Epithelial cell of proximal tubule (primary cell): ENCODE measurements at places on chromosomes 13 and 19. TPM values are rescaled to one million over a fixed set of nuclear protein-coding genes. Genes with fewer than 3 reads are reported as not detected.

- DNase-seq, result no peak
These were observed 28.0 kb downstream of the UPF1 start for GRCh38 chr19:18859676-18860301.

- DNase-seq, result no peak
These were observed 19.0 kb downstream of the MRPS12 start for GRCh38 chr19:38949580-38950367.

GRCh38 chr19:55226273-55226672, 2.3 kb downstream of the TMEM86B start:
- no peak for DNase-seq

DNA sequence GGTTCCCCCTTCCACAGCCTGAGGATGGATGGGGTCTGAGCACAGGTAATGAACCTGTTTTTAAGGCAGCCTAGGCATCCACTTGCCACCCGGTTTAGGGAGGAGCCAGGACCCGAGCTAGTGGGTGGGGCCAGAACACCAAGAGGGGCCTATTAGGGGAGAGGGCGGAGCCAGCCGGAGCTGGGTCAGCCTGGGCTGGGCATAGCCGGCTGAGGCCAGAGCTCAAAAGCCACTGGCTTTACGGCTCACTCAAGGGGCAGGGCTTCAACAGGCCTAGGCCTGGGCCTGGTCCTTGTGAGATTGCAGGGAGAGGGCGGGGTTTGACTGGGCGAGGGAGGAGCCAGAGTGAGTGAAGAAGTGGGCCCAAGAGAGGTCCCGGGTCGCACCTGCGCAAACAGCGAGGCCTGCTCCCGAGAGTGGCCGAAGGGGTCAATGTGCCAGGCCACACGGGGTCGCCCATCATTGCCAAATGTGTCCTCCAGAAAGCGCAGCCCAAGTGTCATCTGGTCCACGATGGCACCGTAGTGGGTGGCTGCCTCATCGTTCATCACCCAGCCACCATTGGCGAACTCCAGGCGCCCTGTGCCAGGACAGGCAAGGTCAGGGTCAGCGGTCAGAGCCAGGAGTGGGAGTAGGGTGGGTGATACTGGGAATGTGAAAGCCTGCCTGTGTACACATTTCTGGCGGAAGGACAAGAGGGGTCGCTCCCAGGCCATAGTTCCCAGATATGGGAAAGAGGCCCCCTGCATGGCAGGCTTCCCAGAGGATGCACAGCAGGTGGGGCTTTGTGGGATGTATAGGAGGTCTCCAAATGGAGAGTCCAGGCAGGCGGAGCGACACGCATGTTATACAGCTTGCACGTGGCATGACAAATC, 1.9 kb downstream of the MAN2B1 start:
- no peak for DNase-seq

- DNase-seq, result no peak
These were observed 68.4 kb downstream of the F2RL3 start for GRCh38 chr19:16957151-16957701.

GRCh38 chr19:7213628-7214323, 80.4 kb downstream of the INSR start:
- no peak for DNase-seq

DNA sequence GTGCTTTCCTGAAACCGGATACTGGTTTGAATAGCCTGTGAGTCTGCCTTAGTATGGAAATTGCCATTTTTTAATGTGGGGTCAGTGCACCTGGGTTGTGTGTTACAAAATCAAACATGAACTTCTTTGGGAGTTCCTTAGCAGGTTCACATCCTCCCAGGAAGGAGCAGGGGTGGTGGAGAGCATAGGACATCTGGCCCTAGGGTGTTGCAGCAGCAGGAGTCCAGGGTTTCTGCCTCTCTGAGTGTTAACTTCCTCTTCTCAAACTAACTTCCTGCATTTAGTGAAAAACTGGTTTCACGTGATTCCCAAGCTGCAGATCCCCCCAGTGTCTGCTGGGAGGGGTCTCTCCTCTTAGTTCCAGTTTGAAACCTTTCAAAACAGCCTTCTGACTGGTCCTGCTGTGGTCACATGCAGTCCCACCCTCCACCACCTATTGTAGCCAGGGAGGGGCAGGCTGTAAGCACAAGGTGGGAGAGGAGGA, 7.2 kb downstream of the RNASEH2B start:
- no peak for DNase-seq

GRCh38 chr13:30671271-30671815, 53.6 kb downstream of the USPL1 start:
- no peak for DNase-seq

- DNase-seq, result no peak
These were observed 3.7 kb downstream of the NAPA start for GRCh38 chr19:47511128-47511517.

DNA sequence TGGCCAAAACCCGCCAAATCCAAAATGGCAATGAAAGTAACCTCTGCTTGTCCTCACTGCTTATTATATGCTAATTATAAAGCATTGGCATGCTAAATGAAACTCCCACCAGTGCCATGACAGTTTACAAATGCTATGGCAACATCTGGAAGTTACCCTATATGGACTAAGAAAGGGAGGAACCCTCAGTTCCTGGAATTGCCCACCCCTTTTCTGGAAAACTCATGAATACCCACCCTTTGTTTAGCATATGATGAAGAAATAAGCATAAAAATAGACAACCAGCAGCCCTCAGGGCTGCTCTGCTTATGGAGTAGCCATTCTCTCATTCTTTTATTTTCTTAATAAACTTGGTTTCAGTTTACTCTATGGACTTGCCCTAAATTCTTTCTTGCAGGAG, 269.8 kb downstream of the OLFM4 start:
- no peak for DNase-seq

- no peak for DNase-seq
These were observed 12.0 kb upstream of the GAS6 start for GRCh38 chr13:113875837-113876281.

GRCh38 chr19:31279436-31279765, 69.8 kb downstream of the TSHZ3 start:
- DNase-seq, result no peak

DNA sequence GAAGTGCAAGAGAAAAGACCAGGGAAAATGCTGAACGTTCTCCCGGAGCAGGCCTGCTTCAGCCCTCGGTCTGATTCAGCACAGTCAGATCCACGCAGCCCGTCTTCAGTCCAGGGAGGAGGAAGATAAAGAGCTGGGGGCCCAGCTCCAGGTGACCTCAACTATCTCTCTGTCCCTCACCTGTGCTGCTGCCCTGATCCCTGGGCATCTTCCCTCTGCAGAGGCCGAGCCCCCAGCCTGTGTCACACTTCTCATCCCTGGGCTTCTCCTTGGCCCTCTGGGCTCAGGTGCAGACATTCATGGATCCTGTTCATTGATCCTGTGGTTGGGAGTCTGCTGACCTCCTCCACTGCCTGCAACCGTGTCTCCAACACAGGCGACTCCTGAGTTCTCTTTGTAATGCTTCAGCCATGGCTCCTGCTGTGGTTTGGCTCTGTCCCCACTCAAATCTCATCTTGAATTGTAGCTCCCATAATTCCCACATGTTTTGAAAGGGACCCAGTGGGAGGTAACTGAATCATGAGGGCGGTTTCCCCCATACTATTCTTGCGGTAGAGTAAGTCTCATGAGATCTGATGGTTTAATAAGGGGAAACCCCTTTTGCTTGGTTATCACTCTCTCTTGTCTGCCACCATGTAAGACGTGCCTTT, 27.9 kb downstream of the COL4A2 start:
- no peak for DNase-seq

DNA sequence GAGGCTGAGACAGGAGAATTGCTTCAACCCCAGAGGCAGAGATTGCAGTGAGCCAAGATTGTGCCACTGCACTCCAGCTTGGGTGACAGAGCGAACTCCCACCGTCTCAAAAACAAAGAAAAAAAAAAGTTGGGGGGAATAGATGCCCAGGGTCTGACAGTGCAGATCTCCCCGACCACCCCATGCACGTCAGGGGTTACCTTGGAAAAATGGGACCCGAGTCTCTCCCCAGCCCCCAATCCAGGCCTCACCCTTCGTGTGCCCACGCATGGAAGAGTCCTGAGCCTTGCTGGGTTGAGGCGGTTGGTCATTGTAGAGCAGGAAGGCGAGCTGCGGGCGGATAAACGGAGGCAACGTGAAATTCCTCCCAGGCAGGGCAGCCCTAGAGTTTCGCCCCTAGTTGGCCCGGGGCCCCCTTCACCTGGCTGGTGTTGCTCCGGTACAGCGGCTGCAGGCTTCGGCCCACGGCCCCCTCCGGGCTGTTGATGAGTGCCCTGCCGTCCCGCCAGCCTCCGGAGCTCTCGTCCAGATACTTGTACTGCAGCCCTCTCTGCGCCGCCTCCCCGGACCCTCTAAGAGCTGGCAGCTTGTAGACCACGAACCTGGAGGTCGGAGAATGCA, 588 bp downstream of the DNASE2 start:
- DNase-seq, result no peak

DNA sequence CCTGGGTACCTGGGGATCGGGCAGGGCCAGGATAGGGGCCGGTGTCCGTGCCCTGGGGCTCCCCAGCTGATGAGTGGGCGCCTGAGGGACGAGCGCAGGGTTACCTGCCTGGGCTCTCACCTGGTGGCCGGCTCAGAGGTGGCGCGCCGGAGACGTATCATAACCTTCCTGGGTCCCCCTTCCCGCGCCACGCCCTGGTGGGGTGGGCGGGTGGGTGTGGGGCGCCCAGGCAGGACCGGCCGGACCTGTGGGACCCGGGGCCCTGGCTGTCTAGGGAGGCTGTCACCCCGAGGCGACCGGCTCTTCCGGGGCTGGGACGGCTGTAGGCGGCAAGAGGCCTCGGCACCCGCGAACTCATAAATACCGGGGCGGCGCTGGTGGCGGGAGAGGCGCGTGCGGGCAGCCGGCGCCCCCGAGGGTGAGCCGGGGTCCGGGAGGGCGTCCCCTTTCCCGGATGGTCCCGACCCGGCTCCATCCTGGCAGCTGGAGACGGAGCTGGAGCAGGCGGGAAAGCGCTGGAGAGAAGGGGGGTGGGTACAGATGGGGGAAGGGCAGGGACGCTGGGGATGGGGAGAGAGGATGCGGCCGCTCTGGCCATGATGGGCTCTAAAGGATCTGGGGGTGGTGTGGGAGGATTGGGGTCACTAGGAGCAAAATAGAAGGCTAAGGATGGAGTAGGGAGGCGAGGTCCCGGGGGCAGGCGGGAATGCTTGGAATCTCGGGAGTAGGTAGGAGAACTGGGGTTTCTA, at the start of gene ACP7:
ACP7 (plus strand) TSS at position 386 of the 749 bp plus-strand sequence. CDS start 902 bp downstream, outside the sequence.
- DNase-seq, result no peak

PRR20D gene
- not detected in 2 replicates for total RNA-seq

ABHD13 gene
- 4.8 and 8.2 TPM in 2 replicates for total RNA-seq

ABHD8 gene
- 10.3 and 20.9 TPM in 2 replicates for total RNA-seq

CALR3 gene
- not detected in 2 replicates for total RNA-seq

PPM1N gene
- total RNA-seq, result 0.17 TPM in 1 of 2 replicates, not detected in the other

OR7D2 gene
- under 0.01 and 0.12 TPM in 2 replicates for total RNA-seq
